ENCODE measurements at places on chromosomes 12 and 14.

DNA sequence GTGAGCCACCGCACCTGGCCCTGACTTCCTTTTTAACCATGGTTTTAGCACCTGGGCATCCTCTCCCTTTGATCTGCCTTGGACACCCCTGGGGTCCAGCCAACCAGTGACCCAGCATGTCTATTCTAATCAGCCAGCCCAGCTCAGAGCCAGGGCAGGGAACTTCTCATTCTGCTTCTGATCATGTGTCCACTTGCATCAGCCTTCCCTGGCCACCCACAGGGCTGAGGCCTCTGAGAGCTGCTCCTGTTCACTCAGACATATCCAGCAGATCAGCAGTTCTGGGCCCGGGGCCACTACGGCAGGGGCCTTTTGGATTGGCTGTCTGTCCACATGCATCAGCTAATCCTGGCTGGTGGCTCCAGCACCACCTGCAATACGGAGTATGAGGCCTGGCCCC lies 117.9 kb upstream of the MAP1LC3B2 start:
- no peak for DNase-seq

DNA sequence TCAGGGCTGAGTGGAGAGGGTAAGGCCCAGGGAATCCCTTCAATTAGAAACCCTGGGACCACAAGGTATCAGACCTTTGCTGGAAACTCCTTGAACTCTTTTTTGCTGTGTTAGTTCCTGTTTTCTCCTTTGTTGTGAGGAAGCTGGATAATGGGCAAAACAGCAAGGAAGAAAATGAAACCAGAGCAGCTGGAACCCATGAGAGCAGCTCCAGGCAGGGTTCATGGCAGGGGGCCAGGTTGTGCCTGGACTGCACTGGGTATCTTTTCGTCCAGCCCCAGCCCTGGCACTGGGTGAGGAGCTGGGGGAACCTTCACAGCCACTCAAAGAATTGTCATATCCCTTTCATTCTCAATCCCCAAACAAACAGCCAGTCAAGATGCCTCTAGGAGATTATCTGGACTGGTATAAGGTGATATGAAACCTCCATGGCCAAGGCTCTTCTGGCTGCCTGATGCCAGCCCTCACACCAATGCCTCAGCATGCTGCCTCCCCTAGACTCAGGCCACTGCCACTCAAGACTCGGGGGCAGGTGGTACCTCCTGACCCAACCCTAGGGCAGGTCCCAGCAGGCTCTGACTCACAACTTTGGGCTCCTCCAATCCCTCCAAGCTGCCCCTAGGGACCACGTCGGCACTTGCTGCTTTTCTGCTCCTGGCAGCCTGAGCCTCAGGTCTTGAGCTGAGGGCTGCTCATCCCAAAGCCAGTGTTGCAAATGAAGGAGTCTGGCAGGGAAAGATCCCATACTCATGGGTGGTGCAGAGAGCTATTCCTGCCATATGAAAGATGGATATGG lies 16.5 kb downstream of the FAM186B start:
- no peak for DNase-seq

DNA sequence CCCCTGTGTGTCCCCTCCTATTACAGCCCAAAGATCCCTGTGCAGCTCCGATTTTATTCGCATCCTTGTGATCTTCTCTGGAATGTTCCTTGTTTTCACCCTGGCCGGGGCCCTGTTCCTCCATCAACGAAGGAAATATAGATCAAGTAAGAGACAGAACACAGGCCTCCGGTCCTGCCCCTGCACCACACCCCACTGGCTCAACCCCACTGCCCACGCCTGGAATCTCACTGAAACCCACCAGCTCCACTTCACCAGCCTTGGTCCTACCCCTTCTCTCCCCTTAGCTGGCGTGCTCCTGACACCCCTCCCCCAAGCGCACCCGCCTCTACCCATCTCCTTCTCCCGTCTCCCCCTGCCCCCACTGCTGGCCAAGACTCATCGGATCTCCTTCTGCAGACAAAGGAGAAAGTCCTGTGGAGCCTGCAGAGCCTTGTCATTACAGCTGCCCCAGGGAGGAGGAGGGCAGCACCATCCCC lies 934 bp upstream of the TAPBPL start:
- no peak for DNase-seq

GRCh38 chr12:70982991-70983390 lies 62.5 kb upstream of the PTPRR start:
- no peak for DNase-seq

DNA sequence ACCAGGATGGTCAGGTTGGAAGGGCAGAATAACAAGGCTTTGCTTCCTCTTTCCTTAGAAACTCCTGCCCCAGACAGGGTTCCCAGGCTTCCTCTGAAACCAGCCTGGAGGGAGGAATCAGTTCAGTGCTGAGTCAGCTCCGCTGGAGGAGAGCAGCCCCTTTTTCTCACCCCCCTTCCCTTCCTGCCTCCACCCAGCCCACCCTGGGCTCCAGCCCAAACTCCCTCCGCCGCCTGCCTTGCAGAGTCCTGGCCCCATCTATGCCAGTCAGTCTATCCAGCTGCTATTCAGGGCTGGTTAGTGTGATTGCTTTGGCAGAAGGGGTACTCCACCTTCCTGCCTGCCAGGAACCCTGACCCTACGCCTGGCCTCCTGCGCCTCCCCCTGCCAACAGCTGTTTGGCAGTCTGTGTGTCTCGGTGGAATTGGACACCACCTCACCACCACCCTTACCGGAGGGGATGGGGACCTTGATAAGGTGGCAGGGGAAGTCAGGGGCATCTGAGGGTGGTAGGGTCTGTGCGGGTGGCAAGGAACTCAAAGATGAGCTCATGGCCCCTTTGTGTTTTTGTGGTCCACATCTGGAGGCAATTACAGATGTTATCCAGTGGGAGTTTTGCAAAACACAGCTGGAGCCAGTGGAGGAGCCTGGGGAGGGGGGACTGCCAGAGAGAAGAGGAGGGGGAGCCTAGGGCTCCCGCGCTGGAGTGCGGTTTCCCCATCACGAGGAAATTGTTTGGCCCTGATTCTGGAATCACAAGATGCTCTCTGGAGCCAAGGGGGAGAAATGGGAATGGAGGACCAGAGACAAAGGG lies 12.2 kb downstream of the MMP14 start:
- DNase-seq = no peak

GRCh38 chr12:42686514-42687172 lies 97.1 kb upstream of the PRICKLE1 start:
- no peak for DNase-seq

- DNase-seq = no peak
These were observed 464.9 kb downstream of the PRKD1 start for GRCh38 chr14:29462772-29463171.

- DNase-seq = no peak
These were observed 406.7 kb downstream of the NOVA1 start for GRCh38 chr14:26191123-26191522.

- DNase-seq = no peak
These were observed 34.5 kb upstream of the TBX5 start for GRCh38 chr12:114440270-114441038.

- no peak for DNase-seq
These were observed 834.9 kb downstream of the SLC6A15 start for GRCh38 chr12:84077679-84078078.

- DNase-seq = no peak
These were observed 114.0 kb downstream of the KLHL28 start for GRCh38 chr14:44847526-44848309.

DNA sequence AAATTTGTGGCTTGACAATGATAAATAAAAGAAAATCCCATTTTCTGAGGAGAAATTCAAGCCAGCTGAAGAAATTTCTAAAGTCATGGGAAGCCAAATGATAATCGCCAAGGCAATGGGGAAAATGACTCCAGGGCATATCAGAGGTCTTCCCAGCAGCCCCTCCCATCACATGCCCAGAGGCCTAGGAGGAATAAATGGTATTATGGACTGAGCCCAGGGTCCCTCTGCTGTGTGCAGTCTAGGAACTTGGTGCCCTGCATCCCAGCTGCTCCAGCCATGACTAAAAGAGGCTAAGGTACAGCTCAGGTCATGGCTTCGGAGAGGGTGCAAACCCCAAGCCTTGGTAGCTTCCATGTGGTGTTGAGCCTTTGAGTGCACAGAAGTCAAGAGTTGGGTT lies 4.4 kb downstream of the CLEC12A start:
- DNase-seq = no peak

- DNase-seq = no peak
These were observed 17.4 kb upstream of the DNM1L start for GRCh38 chr12:32661706-32662105.

GRCh38 chr14:72525087-72525915 lies 368.6 kb downstream of the DPF3 start:
- no peak for DNase-seq

- no peak for DNase-seq
These were observed 430.0 kb downstream of the CCDC91 start for GRCh38 chr12:28620281-28620680.

DNA sequence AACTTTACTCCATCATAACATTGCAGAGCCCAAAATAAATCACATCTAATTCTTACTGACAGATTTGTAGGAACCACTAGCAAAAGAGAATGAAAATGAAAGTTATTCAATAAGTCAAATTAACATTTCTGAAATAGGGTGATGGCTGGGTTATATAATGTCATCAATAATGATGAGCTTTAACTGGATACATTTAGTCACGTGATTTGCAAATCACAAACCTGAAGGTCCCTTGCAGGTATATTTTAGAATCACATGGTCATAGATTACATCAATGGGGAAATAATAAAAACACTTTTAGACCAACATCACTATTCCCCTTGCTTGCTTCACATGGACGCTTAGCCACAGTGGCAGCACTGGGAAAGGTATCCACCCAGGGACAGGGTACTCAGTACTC lies 86.7 kb downstream of the PRIMA1 start:
- no peak for DNase-seq

DNA sequence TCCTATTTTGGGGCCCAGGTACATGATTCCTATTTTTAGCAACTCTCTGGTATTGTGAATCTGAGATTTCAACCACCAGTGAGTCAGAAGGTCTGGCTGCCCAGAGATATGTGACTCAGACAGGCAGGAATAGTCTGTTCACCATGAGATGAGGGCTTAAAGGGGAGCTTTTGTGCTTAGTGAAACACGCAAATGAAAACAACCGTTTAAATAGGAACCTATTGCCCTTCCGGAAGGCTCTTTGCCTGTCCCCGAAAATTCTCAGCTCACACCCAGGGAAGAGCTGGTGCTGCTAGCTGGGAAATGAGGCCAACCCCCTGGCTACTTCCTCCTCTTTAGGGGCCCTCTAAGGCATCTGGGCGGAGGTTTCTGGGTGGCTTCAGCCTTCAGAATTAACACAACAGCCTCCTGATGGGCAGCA lies 283.6 kb downstream of the CACNA1C start:
- no peak for DNase-seq

GRCh38 chr12:118637767-118638370 lies 261.5 kb downstream of the SUDS3 start:
- DNase-seq = no peak

GRCh38 chr14:64968167-64968566 lies 4.0 kb downstream of the RAB15 start:
- DNase-seq = no peak

DNA sequence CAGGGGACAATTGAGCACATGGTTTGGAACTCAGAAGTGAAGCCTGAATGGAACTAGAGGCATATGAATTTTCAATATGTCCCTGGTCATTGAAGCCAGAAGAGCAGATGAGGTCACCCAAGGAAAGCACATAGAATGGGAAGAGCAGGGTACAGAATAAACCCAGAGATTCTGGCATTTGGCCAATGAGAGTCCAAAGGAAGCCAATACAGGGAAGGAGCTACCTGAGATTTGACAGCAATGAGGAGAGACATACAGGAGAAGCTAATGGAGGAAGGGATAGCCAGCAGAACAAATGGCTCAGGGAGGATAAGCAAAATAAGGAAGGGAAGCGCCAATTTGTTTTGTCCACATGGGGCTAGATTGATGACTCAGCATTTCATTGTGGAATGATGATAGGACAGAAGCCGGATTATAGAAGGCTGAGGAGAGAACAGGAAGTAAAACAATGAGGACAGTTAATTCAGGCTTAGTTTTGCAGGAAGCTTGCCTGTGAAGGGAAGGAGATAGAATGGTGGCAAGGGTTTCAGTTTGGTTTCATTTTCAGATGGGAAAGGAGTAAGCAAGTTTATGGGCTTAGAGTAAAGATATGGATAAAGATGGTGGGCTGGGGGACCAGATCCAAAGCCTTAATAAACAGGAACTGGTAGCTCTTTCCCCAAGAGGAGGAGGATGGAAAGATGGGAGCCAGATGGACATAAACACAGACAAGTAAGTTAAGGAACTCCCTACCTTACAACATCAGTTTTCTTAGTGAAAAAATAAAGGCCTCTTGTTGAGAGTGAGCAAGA lies 3.2 kb upstream of the SPTSSA start:
- DNase-seq = no peak

- no peak for DNase-seq
These were observed 139.8 kb downstream of the NEDD1 start for GRCh38 chr12:97046901-97047300.

- no peak for DNase-seq
These were observed 33.8 kb downstream of the STK38L start for GRCh38 chr12:27277846-27278260.

DNA sequence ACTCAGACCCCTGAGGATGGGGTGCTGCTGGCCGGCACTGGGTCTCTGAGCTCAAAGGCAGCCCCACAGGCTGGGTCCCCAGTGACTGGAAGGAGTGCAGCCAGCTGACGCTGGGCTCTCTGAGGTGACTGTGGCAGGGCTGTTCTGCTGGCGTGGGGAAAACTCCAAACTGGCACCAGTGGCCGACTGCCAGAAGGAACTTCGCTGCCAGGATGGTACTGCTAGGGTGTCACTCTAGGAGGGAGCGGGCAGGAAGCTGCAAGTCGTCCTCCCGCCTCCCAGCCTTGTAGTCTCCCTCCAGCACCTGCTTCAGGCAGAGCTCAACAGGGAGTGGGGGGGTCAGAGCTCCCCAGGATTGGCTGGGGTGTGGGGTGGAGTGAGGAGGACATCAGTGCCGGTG lies 41.3 kb downstream of the CDC42BPB start:
- DNase-seq = no peak

DNA sequence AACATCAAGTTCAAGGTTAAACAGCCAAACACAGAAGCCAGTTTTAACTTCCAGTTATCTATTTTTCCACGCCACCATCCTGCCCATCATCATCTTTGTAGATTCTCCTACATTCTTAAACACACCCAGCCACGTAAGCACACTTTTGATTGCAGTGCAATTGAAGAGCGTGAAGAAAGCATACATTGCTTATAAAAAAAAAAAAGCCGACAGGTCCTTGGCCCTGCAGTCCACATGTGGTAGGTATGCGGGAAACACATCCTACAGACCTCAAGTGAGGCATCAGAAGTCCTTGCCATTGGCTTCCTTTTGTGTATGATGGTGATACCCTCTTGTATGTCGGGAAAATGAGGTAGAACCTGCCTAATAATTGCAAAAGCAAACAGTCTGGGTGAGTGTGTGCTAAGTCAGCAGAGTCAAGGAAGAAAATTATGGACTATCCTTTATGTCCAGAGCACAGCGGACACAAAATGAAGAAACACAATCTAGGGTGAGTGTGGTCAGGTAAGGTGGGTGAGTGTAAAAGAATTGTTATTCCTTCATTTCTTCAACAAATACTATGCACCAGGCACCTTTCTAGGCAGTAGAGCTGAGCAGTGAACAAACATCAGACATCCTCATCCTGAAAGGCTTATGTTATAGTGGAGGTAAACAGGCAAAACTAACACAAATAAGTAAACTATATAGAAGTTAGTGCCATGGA lies 51.5 kb downstream of the EID3 start:
- no peak for DNase-seq

GRCh38 chr14:79665556-79665955 lies 545.7 kb downstream of the DIO2 start:
- DNase-seq = no peak

GRCh38 chr14:54137614-54137961 lies 181.0 kb upstream of the BMP4 start:
- DNase-seq = no peak

GRCh38 chr12:20482491-20483054 lies 114.2 kb downstream of the PDE3A start:
- DNase-seq = no peak

- no peak for DNase-seq
These were observed 71.2 kb upstream of the CHST11 start for GRCh38 chr12:104385510-104385909.
